ENCODE measurements at places on chromosomes 7 and 10.

DNA sequence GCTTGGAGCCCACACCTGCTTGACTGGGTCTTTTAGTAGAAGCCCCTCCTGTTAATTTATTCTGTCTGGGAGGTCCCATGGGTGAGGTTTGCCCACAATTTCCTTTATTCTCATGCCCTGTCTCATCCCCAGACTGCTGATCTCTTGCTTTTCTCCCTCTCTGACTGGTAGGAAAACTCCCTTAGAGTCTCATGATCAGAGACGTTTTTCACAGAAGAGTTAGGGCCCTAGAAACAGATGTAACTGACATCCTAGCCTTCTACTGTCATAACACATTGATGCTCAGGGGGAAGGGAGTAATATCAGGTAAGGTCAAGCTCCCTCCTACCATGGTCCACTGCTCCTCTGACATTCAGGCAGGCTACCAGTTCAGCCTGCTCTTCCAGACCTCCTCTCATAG lies 43.7 kb upstream of the WASL start:
- no peak for DNase-seq

GRCh38 chr10:63421591-63421990 lies 44.2 kb downstream of the JMJD1C start:
- no peak for DNase-seq

DNA sequence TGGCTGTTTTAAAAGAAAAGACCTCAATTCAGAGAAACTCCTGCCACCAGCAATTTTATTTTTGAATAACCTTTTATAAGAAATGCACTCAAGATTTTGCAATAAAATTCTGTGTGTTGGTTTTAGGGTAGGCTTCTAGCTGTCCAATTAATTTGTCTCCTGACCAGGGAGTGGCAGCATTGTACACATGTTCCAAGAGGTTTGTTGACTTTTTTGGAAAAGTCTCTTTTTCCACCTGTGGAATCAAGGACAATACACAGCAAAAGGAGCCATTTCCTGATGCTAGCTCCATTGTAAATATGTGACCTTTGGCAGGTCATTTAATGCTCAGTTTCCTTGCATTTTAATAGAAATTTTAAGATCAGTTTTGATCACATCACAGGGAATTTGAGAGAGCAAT lies 1.8 kb downstream of the GIMAP5 start:
- DNase-seq: no peak

DNA sequence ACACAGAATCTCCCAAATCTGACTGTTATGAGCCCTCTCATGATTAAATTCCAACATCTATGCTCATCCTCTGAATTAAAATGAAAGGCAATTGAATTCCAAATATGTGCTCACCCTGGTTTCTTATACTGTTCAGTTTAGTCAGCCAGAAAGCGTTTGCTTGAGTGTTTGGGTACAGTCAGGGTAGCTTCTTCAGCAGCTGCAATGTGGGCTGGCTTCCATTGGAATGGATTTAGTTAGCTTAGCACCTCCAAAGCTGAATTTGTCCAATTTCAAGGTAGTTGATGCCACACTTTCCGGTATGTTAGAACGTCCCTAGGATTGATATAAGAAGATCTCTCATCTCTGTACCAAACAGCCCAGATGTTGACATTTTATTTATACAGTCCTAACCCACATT lies 9.3 kb downstream of the KLHL7 start:
- DNase-seq: no peak

DNA sequence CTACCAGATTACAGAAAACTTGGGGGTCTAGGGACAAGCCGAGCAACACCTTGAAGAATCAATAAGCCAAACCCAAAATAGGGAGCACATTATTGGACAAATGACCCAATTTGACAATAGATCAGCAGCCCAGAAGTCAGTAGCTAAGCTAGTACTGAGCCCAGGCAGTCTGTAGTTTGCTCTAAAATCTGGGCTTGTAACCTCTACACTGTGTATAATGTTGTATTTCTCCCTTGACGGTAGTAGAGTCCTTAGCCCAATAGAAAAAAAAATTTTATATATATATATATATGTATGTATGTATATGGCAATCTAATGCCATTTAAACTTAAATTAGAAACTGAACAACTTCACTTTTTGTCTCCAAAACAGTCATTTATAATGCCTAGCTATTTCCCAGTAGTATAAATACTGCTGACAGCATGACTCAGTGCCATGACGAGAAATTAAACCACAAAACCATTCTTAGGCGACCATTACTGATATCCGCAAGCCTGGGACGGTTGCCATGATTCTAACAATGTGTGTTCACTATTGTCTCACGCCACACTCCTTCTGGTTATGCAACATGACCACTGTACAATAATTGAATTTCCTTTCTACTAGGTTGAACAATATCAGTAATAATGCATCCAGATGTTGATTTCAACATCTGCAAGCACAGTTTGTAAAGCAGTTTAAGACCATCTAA lies 110.5 kb downstream of the IPMK start:
- DNase-seq: no peak

DNA sequence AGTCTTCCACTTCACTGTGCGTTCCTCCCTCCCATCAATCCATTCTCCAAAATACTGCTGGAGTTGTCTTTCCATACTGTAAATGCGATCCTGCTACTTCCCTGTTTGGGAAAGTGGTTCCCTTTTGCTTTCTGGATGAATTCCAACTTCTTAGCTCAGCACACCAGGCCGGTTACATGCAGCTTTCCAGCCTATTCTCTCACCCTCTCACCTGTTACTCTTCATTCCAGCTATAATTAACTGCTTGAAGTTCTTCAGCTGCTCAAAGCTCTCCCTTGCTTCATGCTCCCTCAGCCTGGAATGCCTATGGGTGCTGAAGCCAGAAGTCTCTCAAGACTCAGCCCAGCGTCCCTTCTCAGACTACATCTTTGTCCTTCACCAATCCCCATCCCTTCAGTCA lies 6.0 kb upstream of the ZNRF2 start:
- no peak for DNase-seq

DNA sequence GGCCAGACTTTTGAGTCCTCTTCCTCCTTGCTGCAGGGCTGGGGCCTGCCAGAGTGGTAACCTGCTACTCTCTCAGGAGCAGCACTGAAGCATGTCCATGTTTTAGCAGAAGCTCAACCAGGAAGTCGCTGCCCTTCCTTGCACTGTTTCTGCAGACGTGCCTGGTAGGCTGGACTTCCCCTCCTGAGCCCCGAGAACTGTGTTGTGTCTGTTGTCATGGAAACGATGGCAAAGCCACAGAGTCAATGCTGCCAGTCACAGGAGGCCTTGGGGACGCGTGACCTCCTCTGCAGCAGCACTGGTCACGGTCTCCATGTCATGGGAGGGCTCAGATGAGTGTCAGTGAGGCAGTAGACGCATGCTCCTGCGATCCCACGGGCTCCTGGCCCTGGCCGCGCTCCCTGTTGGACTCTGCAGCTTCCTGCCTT lies 145.5 kb downstream of the FANK1 start:
- no peak for DNase-seq

DNA sequence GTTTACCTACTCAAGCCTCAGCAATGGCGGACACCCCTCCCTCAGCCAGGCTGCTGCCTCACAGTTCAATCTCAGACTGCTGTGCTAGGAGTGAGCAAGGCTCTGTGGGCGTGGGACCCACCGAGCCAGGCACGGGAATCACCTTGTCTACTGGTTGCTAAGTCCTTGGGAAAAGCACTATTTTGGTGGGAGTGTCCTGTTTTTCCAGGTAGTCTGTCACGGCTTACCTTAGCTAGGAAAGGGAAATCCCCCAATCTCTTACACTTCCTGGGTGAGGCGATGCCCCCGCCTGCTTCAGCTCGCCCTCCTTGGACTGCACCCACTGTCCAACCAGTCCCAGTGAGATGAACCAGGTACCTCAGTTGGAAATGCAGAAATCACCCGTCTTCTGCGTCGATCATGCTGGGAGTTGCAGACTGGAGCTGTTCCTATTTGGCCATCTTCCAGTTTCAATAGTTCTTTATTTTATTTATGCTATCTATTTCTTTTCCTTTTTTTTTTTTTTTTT lies at the start of gene HYAL4:
HYAL4 (plus strand) TSS at position 458 of the 508 bp plus-strand sequence. CDS start 23,105 bp downstream, outside the sequence.
- DNase-seq: no peak

- no peak for DNase-seq
Observed at GRCh38 chr7:136036336-136036735, 59.2 kb upstream of the MTPN start.

- DNase-seq: no peak
Observed at GRCh38 chr7:156560696-156561095, 79.9 kb upstream of the RNF32 start.

DNA sequence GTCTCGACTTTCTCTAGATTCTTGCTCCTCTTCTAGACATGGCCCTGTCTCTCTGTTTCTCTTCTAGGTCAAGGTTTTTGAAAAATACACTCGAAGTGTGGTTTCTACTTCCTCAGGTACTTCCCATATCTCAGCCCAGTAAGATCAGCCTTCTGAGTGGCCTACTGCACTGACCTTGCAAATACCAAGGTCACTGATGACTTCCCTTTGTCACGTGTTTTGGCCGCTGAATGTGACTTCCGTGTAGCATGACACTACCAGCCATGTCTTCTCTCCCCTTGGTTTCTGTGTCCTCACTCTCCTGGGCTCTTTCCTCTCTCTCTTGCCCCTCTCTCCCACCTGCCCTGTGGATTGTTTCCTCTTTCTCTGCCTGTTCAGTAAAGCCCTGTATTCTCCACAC lies 7.9 kb upstream of the WIPF3 start:
- no peak for DNase-seq

DNA sequence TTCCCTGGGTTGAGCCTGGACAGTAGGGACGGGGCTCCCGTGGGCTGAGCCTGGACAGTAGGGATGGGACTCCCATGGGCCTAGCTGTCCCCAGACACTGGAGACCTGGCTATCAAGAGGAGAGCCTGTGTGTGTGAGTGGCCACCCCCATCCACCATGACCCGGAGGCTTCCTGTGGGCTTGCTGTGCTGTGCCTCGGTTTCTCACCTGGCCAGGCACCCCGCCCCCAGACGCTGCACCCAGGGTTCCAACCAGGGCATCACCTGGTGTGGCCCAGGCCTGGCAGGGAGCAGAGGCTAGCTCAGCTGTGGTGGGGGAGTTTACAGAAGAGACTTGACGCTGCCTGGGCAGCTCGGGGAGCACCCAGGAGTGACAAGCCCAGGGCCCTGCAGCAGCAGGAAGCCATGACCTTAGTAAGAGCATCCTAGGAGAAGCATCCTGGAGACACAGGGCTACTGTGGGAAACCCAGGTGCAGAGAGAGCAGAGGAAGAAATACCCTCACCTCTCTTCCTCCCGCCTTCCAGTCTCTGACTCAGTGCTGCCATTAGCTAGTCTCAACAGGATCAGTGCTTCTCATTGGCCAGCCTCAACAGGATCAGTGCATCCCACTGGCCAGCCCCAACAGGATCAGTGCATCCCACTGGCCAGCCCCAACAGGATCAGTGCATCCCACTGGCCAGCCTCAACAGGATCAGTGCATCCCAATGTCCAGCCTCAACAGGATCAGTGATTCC lies 61.0 kb downstream of the PDGFA start:
- DNase-seq: no peak

- no peak for DNase-seq
Observed at GRCh38 chr7:84629216-84629615, 434.6 kb upstream of the SEMA3A start.
